ENCODE measurements at places on chromosomes 5 and 9.

- DNase-seq: no peak
Measured at GRCh38 chr5:164600274-164600673, 1094.9 kb downstream of the MAT2B start.

- DNase-seq: no peak
Measured at GRCh38 chr9:90843525-90843924, 41.9 kb downstream of the SYK start.

DNA sequence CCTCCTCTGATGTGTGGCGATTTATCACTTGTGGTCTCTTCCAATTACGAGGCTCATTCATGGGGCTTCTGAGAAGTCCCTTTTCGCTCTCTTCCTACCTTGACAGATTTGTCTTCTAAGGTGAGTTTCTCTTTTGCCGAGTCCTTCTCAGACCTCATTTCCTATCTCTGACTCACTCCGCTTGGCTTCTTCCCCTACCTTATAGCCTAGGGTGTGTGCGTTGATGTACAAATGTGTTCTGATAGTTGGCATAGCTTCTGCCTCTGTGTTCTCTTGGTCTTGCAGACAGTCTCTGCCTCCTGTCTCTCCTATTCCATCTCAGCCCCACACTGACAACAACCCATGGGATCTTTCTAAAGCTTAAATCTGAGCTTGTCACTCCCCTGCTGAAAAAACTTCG is 56.9 kb upstream of the SHB start:
- no peak for DNase-seq

DNA sequence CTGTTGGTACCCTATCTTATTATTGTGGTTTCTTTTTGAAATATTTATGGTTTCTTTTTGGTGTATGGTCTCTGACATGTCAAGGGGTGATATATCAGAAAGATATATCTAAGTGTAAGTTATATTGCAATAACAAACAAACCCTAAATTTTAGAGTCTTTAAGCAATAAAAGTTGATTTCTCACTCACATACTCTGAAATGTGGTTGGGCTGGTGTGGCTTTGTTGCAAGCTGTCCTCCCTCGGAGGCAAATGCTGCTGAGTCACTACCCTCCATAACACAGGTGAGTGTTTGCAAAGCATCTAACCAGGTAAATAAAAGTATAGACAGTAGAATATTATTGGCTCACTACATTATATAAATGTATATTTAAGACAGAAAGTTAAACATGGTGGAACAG is 253.2 kb downstream of the CDH18 start:
- DNase-seq: no peak

GRCh38 chr5:98942847-98943246 is 14.0 kb upstream of the CHD1 start:
- no peak for DNase-seq

GRCh38 chr5:133599044-133599443 is 13.3 kb downstream of the FSTL4 start:
- DNase-seq: no peak

GRCh38 chr5:97750576-97750975 is 567.5 kb upstream of the RIOK2 start:
- no peak for DNase-seq

DNA sequence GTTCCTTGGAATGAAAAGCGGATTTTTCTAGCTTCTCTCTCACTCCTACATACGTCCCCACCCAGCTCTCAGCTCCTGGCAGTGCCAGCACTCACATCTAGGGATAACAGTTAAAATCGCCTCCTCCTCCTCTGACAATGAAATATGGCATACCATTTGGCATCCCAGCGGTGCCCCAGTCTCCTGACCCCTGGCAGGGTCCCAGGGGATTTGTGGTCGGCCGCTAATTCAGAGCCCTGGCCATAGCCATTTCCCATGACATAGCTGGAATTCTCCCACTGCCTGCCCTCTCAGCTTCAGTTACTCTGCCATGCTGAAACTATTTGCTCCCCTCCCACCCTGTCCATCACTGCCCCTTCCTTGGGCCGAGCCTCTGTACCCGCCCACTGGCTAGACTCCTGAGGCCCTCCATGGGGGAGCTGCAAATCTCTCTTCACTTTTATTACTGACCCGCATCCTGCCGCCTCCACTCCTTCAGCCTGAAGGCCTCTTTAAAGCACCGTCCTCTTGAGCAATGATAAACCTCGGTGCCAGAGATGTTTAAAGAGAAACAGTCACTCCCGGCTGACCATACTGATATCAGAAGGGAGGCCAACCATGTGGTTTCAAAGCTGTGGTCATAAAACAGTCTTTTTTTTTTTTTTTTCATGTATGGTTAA is 139.8 kb downstream of the SLIT3 start:
- DNase-seq: no peak

GRCh38 chr5:145637396-145637795 is 197.7 kb downstream of the PRELID2 start:
- DNase-seq: no peak

- DNase-seq: no peak
Measured at GRCh38 chr5:111626473-111627148, 114.3 kb upstream of the STARD4 start.

- no peak for DNase-seq
Measured at GRCh38 chr5:153088538-153088937, 401.9 kb upstream of the GRIA1 start.

GRCh38 chr5:95035891-95036685 is 248.8 kb downstream of the MCTP1 start:
- DNase-seq: no peak

DNA sequence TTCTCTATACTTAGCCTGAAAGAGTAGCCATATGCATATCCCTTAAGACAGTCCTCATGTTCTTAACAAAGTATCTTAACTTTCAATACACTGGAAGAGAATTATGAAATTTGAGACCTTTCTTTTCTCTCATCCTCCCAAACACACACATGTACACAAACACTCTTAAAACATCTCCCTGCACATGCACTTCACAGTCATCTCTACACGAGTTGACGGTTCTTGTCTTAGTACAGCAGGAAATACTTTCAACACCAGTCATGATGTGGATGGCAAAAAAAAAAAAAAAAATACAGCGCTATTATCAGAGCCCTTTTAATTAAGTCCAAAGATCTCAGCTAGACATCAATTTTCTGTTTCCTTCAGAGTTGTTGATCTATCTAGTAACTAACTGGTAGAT is 43.6 kb upstream of the PCSK1 start:
- DNase-seq: no peak

DNA sequence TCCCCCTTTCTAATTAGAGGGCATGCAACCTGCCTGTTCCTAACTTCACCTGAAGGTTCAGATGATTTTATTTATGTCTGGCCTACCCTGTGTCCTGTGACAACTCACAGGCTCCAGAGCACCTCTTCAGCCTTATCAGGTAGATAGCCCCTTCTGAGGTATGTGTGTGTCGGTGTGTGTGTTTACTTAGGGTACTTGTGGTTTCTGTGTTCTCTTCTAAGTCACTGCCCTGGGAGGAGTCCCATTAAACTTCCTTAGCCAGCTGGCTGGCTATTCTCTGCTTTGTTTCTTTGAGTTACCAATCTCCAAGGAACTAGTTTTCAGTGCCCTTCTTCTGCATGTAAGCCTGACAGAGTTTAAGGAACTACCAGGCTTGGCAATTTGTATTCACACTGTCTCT is 74.9 kb downstream of the UNC13B start:
- no peak for DNase-seq

- DNase-seq: no peak
Measured at GRCh38 chr9:13131416-13131815, 148.1 kb downstream of the MPDZ start.

DNA sequence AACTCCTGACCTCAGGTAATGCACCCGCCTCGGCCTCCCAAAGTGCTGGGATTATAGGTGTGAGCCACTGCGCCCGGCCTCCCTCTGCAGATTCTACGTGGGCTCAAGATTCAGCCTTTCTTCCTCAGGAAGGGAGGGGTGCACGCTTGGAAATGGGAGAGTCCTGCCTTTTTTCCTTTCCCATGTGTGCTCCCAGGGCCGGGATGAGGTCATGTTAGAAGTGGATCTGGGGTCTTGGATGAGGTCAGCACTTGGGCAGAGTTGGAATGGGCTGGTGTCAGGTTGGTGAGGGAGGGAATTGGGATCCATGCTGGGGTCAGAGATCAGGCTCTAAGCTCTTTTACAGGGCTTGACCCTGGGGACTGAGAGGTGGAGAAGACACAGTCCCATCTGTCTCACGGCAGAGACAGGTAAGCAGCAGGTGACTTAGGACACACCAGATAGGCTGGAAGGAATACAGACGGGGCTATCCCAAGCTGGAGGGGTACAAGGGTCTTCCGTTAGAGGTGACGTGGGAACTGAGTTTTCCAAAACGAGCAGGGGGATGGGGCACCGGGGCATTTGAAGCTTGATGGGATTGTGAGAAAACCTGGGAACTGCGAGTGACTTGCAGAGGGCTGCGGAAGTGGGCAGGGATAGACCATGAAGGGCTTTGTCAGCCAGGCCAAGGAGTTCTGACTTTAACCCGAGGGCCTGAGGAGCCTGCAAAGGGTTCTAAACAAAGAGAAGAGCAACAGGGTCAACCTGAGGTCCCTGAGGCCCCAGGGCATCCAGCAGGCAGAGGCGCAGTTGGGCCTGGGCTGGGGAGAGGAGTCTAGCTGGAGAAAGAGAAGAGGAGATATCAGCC is 1.8 kb upstream of the AQP7 start:
- DNase-seq: no peak

DNA sequence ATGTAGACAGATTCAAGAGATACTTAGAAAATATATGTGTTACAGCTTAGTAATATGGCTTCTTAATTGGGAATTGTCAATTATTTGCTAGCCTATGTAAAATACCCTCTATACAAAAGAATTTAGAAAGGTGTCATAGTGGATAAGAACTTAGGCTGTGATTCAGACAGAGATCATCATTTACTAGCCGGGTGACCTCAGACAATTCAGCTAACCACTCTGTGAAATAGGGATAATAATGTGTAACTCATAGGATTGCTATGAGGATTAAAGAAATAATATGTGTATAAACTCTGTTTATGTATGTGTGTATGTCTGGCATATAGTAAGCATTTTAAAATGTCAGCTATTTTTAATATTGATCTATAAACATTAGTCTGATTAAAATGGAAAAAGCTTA is 5.9 kb upstream of the LARS1 start:
- no peak for DNase-seq

DNA sequence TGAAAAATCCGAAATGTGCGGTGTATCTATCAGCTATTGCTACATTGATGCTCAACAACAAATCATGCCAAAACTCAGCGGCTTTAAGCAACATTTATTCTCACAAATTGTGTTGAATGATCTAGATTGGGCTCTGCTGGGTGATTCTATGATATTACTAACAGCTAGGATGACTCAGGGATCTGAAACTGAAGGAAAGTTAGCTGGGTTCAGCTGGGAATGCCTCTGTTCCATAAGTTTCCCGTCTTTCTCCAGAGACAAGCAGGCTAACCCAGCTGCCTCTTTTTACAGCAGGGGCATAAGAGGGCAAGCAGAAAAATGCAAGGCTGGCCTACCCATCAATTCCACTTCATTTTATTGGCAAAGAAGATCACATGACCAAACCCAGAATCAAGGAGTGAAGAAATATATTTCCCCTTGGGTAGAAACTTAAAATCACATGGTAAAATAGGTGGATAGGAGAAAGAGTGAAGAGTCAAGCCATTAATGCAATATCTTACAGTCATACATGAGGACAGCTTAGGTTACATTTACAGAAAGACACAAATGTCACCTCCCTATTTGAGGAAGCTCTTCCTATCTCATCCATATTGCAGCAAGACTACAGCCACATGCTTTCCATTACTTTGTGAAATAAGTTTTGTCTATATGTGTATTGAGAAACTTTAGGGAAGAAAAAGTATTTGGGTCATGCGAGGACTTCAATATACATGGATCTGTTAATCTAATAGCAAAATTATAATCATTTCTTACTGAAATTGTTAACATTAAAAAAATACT is 30.8 kb downstream of the IL7R start:
- no peak for DNase-seq

DNA sequence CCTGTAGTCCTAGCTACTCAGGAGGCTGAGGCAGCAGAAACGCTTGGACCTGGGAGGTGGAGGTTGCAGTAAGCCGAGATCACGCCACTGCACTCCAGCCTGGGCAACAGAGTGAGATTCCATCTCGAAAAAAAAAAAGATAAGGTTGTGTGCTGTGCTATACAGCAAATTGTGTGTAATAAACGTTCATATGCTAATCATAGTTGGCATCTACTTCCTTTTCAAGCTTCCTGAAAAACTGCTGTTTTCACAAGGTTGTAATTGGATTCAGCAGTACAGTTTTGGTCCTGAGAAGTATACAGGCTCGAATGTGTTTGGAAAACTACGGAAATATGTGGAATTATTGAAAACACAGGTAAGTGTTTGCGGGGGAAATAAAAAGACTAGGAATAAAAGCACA is 25.5 kb downstream of the OTULINL start:
- no peak for DNase-seq

- DNase-seq: no peak
Measured at GRCh38 chr5:78008356-78008967, 232.3 kb upstream of the TBCA start.

- DNase-seq: no peak
Measured at GRCh38 chr9:28320616-28321015, 747.3 kb upstream of the C9orf72 start.

GRCh38 chr9:123438821-123439220 is 82.8 kb downstream of the CRB2 start:
- DNase-seq: no peak

GRCh38 chr9:21813575-21814473 is 11.4 kb downstream of the MTAP start:
- peak; percentile 10 for DNase-seq

DNA sequence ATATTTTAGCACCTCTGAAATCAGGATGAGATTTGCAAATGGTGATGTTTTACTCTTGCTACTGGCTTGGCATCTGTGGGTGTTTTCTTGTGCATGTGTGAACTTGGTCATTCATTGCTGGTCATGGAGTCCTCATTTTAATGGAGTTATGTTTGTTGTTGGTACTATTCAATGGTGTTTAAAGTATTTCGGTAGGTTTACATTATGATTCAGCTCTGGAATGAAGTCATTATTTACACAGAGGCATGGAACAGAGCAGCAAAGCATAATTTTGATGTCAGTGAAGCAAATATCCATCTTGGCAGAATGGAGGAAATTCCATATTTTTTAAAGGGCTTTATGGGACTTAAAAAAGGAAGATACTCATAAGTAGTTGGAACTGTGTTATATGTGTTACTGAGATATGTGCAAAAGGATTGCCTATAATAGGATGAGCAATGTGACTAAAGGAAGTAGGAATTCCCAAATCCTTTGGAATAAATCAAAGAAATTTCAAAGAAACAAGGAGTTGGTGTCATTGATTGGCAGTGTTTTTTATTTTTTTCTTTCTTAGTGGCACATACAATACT is 147.4 kb downstream of the ACTBL2 start:
- DNase-seq: no peak

DNA sequence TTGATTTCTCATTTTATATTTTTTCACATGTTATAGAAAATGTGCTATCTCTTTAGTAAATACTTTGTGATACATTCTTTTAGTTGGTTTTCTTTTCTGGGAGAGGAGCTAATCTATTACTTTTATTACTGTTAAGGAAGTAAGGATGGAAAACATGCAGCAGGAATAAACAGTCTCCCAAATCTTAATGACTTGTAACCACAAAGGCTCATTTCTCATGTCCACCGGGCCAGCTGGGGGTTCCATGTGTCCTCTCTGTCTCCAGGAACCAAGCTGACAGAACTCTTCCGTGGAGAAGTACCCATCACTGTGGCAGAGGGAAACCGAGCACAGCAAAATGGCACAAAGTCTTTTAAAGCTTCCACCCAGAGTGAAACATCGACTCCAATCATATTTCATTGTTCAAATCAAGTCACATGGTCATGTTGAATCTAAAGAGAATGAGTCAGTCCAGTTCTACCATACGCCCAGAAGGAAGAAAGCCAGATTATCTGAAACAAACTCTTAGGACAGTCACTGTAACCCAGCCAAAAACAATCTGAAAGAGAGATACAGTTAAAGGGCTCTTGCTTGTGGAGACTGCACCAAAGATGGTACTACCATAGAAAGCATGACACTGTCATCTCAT is 97.1 kb upstream of the CDH6 start:
- DNase-seq: no peak

Data from C1 segment of cervical spinal cord (tissue), 14 donors.